Ureter (tissue), 1 donor: ENCODE measurements at places on chromosomes 4 and X. TPM values are rescaled to one million over a fixed set of nuclear protein-coding genes. Genes with fewer than 3 reads are reported as not detected.

GRCh38 chrX:132401935-132402334 is 86.9 kb downstream of the MBNL3 start:
- no peak for DNase-seq

DNA sequence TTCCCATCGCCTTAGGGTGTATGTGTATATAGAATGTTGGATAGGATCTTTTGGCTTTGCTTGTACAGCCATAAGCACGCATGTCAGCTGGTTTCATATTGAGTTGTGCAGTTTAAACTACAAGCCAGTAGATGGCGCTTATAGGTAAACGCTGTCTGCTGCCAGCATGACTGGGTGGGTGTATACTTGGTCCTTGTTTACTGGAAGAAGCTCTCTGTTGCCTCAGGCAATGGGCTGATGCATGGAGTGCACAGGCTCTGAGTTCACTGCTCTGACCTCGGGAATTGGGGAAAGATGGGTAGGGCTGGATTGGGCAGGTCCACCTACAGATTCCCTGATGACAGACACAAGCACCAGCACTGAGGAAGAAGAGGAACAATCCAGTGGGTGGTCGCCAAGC is 831.5 kb downstream of the STIM2 start:
- no peak for DNase-seq

GRCh38 chr4:57051524-57051923 is 58.7 kb downstream of the IGFBP7 start:
- no peak for DNase-seq

The P2RY10 gene
- total RNA-seq = 0.39 TPM

DNA sequence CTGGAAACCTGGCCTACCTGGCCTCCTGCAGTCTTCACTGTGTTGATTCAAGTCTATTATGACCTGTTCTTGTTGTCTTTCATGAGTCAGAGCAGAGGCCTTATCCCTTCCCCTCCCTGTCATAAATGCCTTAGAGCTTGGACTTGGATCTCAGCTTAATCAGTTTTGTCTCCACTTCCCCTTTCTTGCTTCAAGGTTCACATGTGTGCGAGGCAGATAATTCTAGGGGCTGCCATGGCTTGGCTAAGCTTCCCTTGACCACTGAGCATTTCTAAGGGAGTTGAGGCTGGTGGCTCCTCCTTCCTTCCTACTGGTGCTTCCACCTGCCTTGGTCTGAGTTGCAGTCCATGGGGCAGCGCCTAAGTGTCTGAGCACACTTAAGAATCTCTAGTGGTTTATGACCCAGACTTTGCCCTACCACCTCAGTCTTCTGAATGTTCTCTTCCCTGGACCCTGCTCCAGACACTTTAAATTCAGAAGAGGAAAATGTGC is 1.7 kb upstream of the HEPH start:
- DNase-seq = no peak

DNA sequence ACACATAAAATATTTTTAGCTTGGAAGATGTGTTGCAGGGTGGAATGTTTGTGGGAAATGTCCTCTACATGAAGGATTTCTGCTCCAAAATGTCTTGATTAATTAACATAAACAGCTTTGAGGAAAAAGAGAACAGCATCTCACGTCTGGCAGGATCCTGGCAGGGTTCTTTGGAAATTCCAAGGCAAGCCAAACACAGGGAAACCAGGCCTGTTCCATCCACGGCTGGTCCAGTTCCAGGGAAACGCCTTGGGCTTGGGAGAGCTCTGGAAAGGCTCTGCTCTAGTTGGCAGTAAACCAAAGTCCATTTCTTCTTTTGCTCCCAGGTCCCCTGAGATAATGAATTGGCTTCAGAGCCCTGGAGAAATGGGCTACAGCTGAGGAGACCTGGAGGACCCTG is 42.4 kb upstream of the GAB1 start:
- DNase-seq = peak; percentile 84

DNA sequence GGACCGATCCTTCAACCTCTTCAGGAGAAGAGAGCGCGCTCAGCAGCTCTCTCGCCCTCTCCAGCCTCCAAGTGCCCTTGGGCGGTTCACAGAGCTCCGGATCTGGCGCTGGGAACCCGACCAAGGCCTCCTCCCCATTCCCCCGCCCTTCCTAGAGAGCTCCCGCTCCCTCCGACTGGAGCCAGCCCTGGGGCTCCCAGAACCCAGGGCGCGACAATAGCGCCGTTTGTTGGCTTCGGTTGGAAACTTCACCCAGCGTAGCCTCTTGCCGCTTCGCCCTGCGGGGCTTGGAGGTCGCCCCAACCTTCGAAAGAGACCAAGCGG is 3.1 kb upstream of the SOX3 start:
- no peak for DNase-seq

DNA sequence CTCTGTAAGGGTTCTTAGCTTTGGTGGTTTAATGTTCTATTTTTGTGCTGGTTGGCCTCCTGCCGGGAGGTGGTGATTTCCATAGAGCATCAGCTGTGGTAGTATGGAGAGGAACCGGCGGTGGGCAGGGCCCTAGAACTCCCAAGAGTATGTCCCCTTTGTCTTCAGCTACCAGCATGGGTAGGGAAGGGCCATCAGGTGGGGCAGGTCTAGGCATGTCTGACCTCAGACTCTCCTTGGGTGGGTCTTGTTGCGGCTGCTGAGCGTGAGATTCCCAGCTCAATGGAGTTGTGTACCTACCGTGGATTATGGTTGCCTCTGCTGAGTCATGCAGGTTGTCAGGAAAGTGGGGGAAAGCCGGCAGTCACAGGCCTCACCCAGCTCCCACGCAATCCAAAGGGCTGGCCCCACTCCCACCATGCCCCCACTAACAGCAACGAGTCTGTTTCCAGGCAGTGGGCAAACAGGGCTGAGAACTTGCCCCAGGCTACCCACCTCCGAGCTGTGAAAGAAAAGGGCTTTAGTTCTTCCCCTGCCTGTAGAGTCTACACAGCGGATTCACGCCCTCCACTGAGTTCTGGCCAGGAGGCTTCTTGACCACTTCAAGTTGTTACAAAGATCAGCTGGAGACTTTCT is 235.9 kb downstream of the RPA4 start:
- no peak for DNase-seq

DNA sequence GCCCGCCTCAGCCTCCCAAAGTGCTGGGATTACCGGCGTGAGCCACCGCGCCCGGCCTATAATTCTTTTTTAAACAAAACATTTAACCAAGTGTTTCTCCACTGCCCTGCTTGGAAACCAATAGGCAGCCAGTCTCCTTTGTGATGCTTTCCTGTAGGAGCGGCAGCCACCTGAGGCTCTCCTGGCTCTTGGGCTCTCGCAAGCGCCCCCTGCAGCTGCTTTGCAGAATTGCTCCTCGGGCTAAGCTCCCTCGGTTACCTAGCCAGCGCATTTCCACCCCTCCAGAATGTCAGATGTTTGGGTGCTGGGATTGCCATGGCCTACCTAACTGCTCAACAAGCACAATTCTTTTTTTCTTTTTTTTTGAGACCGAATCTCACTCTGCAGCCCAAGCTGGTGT is 7.7 kb downstream of the S100P start:
- DNase-seq = no peak

The CT83 gene
- total RNA-seq = not detected

The CCKAR gene
- not detected for total RNA-seq

GRCh38 chrX:69389101-69389501 is 115.0 kb upstream of the NALF2 start:
- no peak for DNase-seq

DNA sequence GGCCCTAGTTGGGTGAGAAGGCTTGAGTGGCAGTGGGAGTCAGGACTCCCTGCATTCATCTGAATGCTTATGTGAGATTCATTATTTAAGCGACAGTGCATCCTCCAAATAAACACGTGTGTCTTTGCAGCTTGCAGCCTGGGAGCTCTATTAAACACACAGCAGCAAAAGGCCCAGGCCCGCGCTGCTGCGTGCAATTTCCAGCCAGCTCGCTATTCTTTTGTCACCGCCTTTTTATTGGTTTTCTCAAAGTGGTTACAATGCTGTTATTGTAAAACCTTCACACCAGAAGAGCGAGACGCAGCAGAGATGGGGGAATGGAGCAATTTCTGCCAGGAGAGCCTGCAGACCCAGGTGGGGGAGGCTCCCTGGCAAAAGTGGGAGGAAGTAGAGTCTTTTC is 252.5 kb downstream of the BCOR start:
- no peak for DNase-seq

The LRAT gene
- 1.1 TPM for total RNA-seq

- DNase-seq = no peak
These were observed 19.1 kb downstream of the MFAP3L start for GRCh38 chr4:170007113-170007512.

The LIMCH1 gene
- 95.9 TPM for total RNA-seq

DNA sequence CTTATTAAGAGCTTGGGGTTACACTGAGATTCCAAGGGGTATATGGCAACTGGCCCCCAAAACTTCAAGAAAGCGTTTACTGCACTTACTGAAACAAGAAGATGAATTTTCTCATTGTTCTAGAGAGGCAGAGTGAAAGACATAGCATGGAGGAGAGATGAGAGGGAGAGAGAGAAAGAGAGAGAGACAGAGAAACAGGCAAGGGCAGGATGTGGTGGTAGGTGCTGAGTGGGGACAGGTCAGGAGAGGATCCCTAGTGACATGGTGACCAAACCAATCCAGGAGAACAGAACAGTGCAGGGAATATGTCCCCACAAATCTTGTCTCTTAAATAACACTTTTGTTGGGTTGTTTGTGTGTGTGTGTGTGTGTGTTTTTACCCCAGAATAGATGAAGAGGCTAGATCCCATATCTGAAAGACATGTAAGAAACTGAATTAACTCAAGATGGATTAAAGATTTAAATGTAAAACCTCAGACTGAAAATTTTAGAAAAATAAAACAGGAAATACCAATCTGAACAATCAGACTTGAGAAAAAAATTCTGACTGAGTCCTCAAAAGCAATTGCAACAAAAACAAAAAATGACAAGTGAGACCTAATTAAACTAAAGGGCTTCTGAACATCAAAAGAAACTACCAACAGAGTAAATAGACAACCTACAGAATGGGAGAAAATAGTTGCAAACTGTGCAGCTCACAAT is 202.2 kb downstream of the QDPR start:
- DNase-seq = no peak

The UGT8 gene
- total RNA-seq = 2.2 TPM

- no peak for DNase-seq
These were observed 20.1 kb upstream of the MAP7D3 start for GRCh38 chrX:136271300-136271699.

- DNase-seq = no peak
These were observed 1496.8 kb downstream of the RPA4 start for GRCh38 chrX:98380556-98380955.

- DNase-seq = no peak
These were observed 33.5 kb upstream of the DCX start for GRCh38 chrX:111445485-111445884.

The CENPVL3 gene
- not detected for total RNA-seq

DNA sequence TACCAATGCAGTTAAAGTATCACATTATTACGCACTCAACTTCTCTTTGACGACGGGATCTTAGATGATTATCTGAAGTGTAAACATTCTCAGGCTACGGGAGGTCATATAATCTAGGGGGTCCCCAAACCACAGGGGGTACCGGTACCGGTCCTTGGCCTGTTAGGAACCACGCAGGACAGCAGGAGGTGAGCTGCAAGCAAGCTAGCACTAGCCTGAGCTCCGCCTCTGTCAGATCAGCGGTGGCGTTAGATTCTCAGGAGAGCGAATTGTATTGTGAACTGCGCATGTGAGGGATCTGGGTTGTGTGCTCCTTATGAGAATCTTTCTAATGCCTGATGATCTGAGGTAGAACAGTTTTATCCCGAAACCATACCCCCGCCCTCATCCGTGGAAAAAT is 20.6 kb upstream of the PRR27 start:
- DNase-seq = no peak

- DNase-seq = no peak
These were observed 68.8 kb downstream of the TBL1X start for GRCh38 chrX:9533611-9534010.

DNA sequence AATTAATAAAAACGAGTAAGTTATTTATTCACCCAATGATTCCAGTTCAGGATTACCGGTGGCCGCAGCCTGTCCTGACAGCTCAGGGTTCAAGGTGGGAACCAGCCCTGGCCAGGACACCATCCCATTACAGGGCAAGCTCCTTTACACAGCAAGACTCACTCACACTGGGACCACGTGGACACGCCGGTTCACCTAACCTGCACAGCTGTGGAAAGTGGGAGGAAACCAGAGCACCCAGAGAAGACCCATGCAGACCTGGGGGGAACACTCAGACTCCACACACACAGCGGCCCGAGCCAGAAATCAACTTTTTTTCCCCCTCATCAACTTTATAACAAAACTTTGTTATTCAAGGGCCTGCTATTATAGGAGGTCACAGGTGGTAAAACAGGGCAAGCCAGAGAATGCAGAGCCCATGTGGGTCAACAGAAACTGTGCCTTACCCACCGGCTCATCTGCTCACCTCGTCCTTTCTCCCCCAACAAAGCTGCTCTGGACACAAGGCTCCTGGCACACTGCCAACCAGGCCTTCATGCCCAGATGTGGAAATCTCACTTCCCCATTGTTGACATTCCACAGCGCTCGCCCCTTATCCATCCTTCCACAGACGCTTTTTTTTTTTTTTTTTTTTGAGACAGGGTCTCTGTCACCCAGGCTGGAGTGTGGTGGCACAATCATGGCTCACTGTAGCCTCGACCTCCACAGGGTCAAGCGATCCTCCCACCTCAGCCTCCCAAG is 8.0 kb upstream of the ODAPH start:
- DNase-seq = peak; percentile 44

The GPR143 gene
- 3.7 TPM for total RNA-seq

DNA sequence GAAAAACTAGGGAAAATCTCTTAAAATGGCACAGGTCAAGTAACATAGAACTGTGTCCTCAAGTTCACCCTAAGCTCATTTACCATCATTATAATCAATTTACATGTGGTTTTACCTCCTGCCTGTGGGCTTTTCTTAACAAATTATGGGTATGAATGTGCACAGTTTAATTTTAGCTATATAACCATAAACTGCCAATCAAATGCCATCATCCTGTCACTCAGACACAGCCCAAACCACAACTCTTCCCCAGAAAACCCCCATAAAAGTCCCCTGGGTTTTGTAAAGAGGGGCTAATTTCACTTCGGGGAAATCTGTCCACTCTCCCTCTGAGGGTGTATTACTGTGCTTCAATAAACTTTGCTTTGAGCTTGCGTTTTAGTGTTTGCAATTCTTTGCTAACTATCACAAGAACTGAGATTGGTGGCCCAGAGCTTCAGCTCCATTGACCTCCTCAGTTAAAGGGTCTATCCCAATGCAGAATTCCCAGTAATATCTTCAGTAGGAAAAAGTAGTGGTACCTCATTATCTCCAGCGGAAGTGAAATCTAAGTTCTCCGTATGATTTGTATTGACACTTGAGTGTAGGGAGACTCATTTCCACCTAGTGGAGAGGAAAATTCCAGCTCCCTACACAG is 394.6 kb downstream of the SPOCK3 start:
- no peak for DNase-seq

The ZNF41 gene
- 15.7 TPM for total RNA-seq

DNA sequence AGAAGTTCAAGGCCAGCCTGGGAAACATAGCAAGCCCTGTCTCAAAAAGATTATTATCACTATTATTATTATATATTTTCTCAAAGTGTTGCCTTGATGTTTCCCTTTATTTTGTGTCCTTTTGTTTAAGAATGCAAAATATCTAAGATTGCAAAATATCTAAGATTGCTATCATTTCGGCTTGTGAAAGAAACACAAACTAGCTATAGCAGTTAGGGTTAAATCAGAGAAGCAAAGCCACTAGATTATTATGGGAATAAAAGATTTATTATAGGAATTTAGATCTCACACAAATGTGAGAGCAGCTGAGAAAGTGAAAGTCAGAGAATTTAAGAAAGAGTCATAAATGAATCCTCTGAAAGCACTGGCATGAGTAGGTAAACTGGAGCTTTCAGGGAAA is 18.0 kb upstream of the TMEM184C start:
- DNase-seq = no peak

- no peak for DNase-seq
These were observed 17.7 kb upstream of the SLC39A8 start for GRCh38 chr4:102362922-102363432.
